ENCODE measurements at places on chromosomes 4 and X.

- DNase-seq = no peak
These were observed 32.4 kb downstream of the PPARGC1A start for GRCh38 chr4:23857367-23857959.

GRCh38 chr4:7960790-7961655 is 21.4 kb upstream of the AFAP1 start:
- peak; percentile 75 for DNase-seq

- no peak for DNase-seq
These were observed 62.6 kb upstream of the TSPAN5 start for GRCh38 chr4:98720871-98721480.

DNA sequence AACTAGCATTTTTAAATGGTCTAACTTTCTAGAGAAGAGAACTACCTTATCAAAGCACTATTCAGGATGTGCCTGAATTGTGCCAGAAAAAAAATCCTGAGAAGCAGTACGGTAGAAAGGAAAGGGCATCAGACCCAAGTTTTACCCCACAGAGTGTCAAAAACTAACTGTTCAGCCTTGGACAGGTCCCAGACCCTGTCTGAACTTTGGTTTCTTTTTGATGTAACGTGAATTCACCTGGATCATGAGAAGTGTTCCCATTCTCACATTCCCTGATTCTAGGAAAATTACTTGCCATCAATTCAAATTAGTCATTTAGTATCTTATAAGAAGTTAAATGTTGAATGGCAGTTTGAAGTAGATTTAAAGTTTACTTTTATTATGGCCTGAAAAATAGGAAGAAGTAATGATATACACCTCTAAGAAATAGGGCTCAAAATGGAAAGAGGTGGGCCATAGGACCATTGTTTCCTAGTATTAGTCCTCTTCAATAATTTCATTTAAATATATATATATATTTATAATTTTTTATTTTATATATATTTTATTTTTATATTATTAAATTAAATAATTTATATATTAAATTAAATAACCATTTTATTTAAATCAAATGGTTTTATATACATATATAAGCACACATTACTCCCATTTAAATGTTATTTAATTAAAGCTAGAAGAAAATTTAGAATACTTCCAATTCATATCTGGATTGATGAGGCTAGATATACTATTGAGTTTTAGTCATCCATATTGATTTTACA is 181.9 kb upstream of the PPARGC1A start:
- no peak for DNase-seq
